T follicular helper cell (primary cell): ENCODE measurements at places on chromosomes 12 and 14.

GRCh38 chr12:19971361-19972280, 396.7 kb upstream of the PDE3A start:
- no peak for DNase-seq

GRCh38 chr12:10705655-10706054, 17.5 kb downstream of the YBX3 start:
- no peak for DNase-seq

DNA sequence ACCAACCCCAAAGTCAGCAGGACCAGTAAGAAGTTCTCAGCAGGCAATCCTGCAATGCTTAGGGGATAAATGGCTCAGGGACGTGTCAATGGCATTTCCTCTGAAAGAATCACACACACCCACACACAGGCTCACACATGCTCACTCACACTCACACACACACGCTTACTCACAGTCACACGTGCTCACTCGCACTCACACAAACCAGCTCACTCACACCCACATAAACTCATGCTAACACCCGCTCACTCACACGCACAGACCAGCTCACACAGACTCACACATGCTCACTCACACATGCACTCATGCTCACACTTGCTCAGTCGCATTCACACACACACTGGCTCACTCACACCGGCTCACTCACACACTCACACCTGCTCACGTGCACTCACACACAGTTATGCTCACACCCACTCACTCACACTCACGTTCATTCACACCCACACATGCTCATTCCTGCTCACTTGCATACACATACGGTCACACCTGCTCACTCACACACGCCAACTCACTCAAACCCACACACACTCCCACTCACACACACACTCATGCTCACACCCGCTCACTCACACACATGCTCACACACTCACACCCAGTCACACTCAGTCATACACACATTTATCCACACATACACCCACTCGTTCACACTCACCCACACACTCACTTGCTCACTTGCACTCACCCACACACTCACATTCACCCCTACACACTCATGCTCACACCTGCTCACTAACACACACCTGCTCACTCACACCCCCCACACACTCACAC, 436.8 kb downstream of the BCL11B start:
- no peak for DNase-seq

DNA sequence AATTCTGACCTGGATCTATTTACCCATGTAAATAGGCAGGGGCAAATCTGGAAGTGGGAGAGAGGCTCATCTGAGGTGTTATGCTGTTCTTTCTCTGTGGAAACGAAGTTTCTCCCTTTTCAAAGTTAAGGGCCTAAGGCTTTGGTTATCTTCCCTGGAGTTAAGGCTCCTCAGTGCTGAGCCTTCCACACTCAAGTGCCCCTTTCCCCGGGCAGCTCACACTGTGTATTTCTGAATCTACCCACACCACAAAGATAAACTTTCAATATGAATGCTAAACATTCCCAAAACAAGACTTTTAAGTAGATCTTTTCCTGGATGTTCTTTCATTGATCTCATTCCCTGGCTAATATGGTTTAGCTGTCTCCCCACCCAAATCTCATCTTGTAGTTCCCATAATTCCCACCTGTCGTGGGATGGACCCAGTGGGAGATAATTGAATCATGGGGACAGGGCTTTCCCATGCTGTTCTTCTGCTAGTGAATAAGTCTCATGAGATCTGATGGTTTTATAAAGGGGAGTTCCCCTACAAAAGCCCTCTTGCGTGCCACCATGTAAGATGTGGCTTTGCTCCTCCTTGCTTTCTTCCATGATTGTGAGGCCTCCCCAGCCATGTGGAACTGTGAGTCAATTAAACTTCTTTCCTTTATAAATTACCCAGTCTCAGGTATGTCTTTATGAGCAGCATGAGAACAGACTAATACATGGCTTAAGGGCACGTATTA, 251.1 kb downstream of the NAV3 start:
- no peak for DNase-seq

DNA sequence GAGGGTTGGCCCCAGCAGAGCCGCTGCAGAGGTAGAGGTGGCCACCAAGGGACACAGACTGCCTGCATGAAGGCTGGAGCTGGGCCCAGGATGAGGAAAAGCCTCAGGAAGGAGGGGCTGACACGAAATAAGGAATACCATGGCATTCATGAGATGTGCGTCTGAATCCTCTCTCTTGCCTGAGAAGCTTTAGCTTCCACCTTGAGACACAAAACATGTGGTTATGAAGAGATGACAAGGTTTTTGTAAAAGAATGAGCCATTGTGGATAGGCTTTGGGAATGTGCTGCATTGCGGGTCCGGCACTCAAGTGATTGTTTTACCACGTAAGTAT, 82.7 kb downstream of the DAD1 start:
- no peak for DNase-seq

DNA sequence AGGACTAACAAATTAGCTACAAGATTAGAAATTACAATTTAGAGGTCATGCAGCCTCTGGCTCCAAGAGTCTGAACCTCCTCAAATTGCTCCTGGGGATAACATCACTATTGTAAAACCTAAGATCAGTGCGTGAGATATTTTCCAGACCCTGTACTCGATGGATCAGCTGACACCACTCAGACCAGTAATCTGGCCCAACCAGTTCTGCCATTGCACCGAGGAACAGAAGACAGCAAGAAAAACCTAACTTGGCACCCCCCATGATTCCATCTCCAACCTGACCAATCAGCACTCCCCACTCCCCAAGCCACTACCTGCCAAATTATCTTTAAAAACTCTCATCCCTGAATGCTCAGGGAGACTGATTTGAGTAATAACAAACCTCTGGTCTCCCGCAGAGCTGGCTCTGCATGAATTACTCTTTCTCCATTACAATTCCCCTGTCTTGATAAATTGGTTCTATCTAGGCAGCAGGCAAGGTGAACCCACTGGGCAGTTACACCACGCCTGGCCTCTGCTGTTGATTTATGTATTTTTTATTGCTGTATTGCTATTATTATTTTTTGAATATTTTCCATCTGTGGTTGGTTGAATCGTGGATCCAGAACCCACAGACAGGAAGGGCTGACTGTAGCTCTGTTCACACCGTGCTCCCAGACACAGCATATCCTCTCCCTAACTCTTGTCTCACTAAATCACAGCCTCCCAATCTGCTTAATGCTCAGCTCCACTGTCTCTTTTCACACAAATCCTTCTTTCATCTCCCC, 9.2 kb downstream of the HEBP1 start:
- DNase-seq: no peak

DNA sequence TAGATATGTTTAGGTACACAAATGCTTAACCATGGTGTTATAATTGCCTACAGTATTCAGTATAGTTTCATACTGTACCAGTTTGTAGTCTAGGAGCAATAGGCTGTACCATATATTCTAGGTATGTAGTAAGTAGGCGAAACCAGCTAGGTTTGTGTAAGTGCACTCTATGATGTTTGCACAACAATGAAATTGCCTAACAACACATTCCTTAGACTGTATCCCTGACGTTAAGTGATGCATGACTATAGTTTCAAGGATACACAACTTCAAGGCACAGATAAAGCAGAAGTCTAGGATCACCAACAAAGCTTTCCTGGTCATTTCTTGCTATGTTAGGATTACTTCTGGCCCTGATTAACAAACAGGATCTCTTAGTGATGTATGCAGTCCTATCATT, 135.1 kb downstream of the SLC38A1 start:
- DNase-seq: no peak

DNA sequence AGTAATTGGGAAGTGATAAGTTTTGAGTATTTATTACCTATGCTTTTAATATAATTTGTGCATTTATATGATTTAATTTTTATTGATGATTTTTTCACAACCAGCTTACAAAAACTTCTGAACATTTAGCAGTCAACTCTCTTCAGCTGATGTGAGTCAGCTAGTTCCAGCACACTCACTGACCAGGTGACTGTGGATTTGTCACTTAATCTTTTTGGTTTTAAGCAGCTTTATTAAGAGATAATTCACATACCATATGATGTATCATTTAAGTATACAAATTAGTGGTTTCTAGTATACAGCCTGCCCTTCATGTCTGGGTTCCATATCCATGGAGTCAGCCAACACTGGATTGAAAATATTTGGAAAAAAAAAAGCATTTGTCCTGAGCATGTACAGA, 103.5 kb downstream of the SYNE2 start:
- DNase-seq: no peak

DNA sequence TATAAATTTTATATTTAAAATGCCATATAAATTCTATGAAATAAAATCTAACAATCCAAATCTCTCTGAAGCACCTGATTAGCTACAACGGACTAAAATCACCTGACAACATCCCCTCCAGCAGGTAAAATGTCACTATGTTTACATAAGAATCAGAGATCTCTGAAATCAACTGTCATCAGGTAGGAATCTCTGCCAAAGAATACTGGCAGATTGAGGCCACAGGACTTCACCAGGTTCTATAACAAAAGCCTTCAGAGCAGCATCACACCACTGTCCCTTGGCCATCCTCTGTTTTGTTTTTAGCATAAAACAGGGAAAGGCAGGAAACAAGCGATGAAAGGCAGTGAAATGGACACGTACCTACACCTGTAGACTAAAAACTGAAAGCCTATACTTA, 22.1 kb downstream of the FGD6 start:
- no peak for DNase-seq

- DNase-seq: no peak
Measured at GRCh38 chr12:40310211-40310610, 85.4 kb downstream of the LRRK2 start.

- no peak for DNase-seq
Measured at GRCh38 chr12:106769546-106769945, 4.9 kb upstream of the RIC8B start.

DNA sequence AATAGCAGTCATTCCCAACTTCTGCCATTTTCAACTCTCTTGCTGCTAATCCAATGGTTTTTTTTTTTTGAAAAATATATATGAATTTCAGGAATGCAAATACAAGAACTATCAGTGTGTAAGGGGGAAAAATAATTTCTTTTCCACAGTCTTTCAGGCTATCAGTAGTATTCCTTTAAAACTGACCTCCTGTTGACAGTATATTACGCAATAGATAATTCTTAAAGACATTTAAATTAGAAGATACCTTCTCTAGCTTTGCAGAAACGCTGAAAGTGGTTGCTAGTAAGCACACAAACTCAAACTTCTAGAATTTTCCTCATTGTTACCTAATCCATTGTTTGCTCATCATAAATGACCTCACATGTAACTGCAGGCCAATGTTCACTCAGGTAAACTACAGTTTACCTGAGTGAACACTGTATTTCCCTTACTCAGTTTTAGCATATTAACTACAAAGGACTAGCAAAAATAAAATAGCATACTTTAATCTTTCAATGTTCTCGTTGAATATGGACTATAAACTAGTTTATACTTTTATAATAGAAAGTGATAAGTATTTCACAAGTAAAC, at the start of gene C12orf50:
Gene C12orf50, minus strand, starts transcription at position 309 of the 573 bp plus-strand sequence. CDS start 2,439 bp downstream, outside the sequence.
- no peak for DNase-seq

GRCh38 chr14:93368996-93369712, 22.2 kb downstream of the COX8C start:
- DNase-seq: no peak

- no peak for DNase-seq
Measured at GRCh38 chr12:11508699-11509098, 113.3 kb upstream of the PRB2 start.

- DNase-seq: no peak
Measured at GRCh38 chr12:52856787-52857186, 8.0 kb upstream of the KRT78 start.
